ENCODE measurements at places on chromosomes 16 and 17.

DNA sequence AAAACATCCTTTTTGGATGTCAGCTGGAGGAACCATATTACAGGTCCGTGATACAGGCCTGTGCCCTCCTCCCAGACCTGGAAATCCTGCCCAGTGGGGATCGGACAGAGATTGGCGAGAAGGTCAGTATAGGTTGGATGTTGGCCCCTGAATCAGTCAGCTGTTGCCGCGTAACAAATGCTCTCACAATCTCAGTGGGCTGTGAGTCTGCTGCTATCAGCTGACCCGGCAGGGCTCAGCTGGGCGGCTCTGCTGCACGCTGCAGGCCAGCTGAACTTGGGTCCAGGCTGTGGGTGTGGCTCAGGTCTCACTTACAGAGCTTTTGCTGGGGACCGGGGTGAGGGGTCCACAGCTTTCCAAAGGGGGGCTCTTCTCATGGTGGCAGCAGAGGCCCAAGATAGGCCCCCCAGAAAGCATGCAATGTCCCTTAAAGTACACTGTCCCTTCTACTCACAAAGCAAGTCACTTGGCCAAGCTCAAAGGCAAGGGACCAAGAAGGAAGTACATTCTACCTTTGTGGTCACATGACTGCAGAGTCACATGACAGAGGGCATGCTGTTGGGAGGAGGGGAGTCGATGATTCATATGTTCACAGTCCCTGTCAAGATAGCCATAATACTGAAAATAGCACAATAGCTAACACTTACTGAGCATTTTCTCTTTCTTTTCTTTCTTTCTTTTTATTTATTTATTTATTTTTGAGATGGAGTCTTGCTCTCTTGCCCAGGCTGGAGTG, 134.2 kb downstream of the ABCC1 start:
- DNase-seq = no peak

- DNase-seq = no peak
Measured at GRCh38 chr17:32114536-32114935, 27.8 kb upstream of the RHOT1 start.

GRCh38 chr16:57167953-57168352, 17.9 kb downstream of the PSME3IP1 start:
- peak; percentile 79 for DNase-seq

DNA sequence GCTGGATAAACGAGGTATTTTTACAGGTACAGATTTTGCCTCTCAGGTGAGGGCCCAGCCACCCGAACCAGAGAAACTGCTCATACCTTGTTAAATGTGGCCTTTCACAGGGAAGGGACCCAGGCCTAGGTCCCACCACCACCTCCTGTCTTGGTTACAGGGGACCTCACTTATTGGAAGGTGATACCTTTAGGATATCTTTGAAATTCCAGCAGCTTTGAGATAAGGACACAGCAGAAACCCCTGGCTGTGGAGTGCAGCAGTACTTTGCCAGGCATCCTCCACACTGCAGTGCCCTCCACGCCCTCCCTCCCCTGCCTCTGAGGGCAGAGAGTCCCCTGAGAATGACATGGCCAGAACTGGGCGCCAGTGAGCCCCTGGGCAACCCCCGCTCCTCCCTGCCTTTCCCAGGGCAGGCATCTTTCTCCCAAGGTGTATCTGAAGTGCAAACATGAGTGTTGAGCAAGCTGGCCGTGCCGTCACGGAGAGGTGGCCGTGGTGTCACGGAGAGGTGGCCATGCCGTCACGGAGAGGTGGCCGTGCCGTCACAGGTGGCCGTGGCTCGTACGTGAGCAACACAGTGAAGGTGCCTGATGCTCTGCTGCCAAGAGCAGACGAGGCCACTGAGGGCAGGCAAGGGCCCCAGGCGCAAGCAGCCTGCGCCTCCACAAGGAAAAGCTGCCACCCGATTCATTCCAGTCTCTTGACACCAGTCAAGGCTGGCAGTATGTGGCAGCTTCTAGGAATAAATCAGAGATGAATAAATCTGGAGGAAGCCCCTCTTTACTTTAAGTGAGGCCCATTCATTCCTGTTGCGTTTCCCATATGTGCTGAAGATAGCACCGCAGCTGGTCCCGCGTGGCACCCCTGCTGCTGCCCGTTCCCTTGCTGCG, 134.5 kb upstream of the CHMP6 start:
- no peak for DNase-seq

DNA sequence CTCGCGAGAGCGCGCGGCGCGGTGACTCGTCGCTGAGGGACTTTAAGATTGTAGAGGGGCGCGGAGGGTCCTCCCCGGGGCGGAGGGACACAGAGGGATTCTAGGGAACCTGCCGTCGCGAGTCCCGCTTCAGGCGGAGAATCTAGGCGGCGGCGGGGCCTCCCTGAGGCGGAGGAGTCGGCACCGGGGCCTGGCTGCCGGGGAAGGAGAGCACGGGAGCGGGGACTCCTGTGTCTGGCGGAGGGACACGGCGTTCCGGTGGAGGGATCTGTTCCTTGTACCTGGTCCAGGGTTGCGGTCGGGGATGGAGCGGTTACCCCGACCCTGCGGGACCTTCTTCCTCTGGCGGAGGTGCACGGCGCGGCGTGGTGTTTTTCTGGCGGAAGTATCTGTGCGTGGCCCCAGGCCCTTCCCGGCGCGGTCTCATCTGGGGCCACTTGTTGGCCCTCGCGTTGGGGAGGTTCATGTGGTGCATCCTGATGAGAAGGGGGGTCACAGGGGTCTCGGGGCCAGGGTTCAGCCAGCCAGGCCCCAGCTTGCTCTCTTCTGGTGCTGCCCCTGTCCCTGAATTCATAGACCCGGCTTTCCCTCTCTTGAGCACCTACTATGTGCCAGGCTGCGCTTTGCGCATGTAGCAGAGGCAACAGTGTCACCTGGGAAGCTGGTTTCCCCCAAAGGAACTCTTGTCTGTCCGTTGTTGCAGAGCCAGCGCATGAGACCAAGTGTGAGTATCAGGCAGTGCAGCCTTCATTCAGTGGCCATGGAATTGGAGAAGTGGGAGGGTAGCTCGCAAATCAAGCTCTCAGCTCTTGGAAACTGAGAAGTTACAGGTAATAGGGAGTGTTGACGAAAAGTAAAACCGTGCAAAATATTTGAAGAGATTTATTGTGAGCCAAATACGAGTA, 563 bp upstream of the ZKSCAN2 start:
- DNase-seq = peak; percentile 90

DNA sequence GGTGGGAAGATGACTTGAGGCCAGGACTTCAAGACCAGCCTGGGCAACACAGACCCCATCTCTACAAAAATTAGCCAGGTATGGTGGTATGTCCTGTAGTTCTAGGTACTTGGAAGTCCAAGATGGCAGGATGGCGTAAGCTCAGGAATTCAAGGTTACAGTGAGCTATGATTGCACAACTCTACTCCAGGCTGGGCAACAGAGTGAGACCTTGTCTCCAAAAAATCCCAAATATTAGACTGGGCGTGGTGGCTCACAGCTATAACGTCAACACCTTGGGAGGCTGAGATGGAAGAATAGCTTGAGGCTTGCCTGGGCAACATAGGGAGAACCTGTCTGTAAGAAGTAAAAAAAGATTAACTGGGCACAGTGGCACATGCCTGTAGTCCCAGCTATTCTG, 30.8 kb downstream of the SUZ12 start:
- no peak for DNase-seq

GRCh38 chr17:76354747-76355310, 1.1 kb upstream of the PRPSAP1 start:
- DNase-seq = no peak

- no peak for DNase-seq
Measured at GRCh38 chr17:49963626-49964302, 5.2 kb upstream of the DLX4 start.

GRCh38 chr16:11224096-11224893, 31.7 kb downstream of the SOCS1 start:
- DNase-seq = no peak

DNA sequence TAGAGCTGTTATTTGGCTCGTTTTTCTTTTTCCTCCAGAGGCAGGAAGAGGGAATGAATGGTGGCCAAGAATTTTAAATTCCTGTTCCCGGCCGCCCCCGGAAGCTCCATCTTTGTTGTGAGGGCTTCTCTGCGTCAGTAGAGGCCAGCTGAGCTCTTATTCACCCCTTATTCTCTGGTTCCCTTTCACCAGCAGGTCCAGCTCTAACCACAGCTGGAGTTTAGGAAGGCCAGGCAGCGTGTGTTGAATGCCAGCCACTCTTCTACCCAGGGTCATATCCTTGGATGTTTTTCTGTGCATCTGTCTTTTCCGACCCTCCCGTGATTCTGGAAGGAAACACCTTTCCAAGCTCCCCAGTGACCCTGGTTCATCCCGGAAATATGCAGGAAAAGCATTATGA, 570.5 kb downstream of the WWOX start:
- DNase-seq = peak; percentile 38

- DNase-seq = no peak
Measured at GRCh38 chr16:49330562-49331201, 42.9 kb upstream of the C16orf78 start.

DNA sequence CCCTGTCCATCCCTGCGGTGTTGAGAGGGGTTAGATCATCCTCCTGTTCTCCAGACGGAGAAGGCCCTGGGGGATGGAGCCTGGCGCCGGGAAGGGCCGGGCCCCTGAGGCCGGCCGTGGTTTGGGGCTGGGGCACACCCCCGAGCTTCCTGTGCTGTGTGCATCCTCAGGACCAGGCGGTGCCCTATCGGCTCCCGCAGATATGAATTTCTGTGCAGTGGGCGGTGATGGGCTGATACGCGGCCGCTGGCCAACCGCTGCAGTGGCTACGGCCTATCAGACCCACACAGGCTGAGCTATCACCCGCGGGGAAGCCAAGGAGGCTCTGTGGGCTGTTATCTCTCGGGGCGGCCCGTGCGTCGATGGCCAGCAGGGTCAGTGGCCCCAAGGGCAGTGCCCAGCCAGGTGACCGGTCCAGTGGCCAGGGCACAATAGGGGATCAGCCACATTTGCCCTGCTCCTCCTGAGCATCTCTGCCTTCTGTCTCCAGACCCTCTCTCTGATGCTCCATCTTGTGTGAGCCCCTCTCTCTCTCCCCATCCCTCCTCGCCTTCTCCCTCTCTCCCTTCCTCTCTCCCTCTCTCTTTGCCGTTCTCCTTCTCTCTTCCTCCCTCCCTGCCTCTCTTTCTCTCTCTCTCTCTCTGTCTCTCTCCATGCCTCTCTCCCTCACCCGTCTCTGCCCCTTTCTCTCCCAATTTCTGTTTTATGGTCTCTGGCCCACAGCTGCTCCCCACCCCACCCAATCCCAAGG, 38.7 kb downstream of the ZFPM1 start:
- DNase-seq = no peak

DNA sequence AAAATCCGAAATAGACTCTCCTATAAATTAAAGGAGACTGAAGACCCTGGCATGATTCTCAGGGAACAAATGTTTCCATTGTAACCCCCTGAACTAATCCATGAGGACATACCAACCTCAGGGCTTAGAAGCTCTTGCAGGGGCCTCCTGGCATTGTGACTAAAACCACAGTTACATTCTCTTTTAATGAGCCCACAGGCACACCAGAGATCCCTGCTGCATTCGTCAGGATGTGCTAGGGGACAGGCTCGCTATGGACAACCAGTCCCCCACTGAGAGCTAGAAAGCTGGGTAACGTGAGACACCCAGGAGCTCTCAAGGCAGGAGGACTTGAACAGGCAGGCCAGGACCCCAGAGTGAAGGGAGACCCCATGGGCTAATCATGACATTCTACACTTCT, 140.6 kb upstream of the TNRC6C start:
- DNase-seq = peak; percentile 31

DNA sequence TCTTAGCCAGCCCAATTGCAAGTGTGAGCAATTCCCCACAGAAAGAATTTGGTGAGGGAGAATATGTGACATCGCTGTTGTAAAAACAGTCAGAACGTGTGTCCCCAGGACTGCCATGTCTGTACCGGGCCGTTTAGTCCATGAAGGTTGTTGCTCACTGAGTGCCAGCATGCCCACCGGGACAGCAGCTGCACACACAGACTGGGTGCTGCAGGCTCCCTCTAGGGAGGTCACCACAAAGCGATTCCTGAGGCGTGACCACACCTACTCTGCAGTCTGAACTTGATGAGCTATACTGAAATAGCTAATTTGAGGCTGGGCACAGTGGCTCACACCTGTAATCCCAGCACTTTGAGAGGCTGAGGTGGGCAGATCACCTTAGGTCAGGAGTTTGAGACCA, 44.1 kb upstream of the ADORA2B start:
- no peak for DNase-seq

GRCh38 chr16:62665269-62665668, 629.0 kb upstream of the CDH8 start:
- DNase-seq = no peak

GRCh38 chr16:82874672-82875071, 247.9 kb downstream of the CDH13 start:
- DNase-seq = no peak

- DNase-seq = peak; percentile 37
Measured at GRCh38 chr16:19116711-19117449, 3.1 kb downstream of the ITPRIPL2 start.

- no peak for DNase-seq
Measured at GRCh38 chr17:49635121-49635520, 42.8 kb downstream of the SPOP start.

GRCh38 chr16:89100601-89101302, 7.1 kb downstream of the ACSF3 start:
- no peak for DNase-seq

GRCh38 chr16:76577003-76577402, 299.8 kb downstream of the CNTNAP4 start:
- no peak for DNase-seq

DNA sequence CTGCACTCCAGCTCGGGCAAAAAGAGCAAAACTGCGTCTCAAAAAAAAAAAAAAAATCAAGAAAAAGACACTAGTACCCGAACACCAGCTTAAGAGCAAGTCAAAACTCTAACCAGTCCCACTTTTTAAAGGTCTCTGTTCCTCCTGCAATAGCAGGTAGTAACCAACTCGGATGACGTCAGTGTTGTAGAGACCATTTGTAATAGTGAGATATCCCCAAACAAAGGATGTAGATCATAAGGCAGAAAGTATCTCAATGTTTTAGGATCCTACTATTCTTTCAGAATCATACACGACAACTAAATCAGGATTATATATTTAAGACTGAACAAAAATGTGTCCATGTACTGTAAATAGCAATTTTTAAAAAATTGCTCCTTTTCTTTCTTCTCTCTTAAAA, 2.4 kb downstream of the JPT1 start:
- DNase-seq = no peak

Measured in AG10803 (cell line).